Stimulated activated CD4-positive, alpha-beta T cell treated with anti-CD3 and anti-CD28 coated beads, Interleukin-1b, Interleukin-23, amount 100 ng/mL, for 1 hour (primary cell): ENCODE measurements at places on chromosomes 12 and 14.

- DNase-seq: no peak
Measured at GRCh38 chr14:75523771-75524171, 1.5 kb downstream of the BATF start.

- DNase-seq: no peak
Measured at GRCh38 chr14:39265033-39265432, 31.3 kb downstream of the MIA2 start.

DNA sequence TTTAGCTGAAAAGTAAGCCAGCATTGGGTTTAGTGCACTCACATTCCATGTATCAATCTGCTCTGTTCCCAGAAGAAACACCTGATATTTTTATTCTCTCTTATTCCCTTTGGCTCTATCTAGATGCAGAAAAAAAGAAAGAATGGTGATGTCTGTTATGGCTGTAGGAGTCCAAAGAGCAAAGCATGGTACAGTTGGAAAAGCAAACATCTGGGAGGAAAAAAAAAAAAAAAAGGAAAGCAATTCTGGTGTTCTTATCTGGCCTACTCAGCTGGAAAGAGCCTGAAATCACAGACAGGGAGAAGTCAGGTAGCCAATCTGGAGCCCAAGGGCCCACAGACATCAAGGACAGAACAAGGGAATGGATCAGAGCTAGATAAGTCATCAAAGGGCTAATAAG lies 293.9 kb downstream of the DUSP6 start:
- no peak for DNase-seq

- no peak for DNase-seq
Measured at GRCh38 chr12:103731539-103731938, 109.5 kb downstream of the NT5DC3 start.

GRCh38 chr12:109875572-109876131 lies 4.7 kb downstream of the GLTP start:
- DNase-seq: no peak
